ENCODE measurements at places on chromosomes 12 and 14.

DNA sequence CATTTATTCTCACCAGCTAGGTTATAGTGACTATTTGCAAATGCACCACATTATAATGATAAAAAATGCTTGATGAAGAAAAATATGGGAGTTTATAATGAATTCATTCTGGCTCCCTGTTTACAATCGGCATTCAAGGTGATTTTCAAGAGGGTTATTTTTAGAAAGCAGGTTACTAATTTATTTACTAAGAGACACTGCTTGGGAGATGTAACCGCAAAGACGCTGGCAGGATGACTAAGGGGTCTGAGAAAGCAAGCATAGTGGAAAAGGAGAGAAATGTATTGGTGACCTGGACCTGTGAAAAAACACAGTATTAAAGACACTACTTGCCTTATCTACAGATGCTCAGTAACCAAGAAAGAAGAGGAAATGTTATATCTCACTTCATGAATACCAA is 13.3 kb upstream of the PITPNM2 start:
- no peak for DNase-seq

DNA sequence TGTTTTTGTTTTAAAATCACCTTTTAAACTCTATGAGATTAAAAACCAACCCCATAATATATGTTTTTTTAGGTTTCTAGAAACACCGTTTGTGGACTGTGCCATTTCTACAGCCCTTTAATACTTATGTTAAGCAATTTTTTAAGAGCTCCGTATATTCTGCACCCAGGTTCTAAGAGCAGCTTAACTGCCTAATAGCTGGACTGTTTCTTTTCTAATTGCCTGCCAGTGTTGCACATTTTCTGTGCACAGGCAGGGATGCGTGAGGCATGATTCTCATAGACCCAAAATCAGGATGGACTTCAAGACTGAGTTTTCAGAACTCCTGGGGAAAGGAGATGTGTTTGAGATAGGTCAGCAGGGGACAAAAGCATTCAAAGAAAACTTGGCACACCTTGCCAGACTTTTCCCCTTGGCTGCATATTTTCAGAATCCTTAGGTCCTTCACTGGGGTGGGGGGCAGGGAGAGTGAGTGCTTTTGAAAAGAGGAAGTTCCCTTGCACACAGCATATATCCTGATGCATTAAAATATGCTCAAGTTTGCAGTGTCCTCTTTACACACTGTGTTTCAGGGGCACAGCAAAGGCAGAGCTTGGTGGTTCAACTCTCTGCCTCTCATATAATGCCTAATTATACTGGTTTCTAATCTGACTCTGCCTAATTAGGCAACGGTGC is 27.9 kb downstream of the TMEM30B start:
- no peak for DNase-seq

DNA sequence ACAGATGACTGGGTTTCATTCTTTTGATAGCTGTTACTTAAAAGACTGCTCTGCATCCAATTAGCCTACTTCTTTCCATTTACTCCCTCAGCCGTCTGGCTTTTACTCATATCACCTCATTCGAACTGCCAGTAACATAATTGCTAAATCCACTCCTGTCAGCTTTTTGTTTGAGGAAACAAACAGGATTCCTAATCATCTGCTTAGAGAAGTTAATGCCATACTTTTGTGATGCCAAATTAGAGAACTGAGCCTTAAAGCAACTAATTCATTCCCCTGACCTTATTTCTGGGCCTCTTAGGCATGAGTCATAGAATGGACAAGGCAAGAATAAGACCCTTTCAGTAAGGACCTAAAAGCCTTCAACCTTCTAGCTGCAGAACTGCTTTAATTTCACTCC is 2.9 kb downstream of the OXA1L start:
- no peak for DNase-seq

DNA sequence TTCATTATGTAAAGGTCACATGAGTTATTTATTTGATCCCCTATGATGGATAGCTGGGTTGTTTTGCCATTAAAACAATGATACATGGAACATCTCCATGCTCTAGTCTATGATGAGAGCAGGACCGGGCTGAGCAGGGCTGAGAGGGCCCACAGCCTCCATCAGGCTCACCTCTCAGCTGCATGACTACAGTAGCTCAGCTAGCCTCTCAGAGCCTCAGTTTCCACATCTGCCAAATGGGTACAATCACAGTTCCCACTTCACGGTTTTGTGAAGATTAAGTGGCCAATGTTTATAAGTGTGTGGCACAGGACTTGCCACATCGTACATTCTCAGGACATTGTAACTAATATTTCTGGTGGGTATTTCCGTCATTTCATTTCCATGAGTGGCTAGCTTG is 19.9 kb upstream of the MYL2 start:
- no peak for DNase-seq

DNA sequence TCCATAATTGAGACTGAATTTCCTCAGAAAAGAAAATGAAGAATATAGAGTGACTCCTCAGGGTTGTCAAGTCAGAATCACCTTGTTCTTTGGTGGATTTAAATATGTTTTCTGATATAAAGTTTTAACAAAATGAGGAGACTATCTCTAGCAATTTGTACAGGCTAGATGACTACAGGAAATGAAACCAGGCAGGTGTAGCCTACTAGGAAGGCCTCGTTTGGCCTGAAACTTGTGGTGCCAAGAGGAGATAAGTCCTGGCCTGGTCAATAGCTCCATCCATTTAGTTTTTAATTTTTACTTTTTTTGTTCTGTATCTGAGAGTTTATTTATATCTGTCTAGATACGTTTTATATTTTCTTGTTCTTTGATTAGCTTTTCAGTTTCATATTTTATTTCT is 41.5 kb downstream of the SNAPC1 start:
- no peak for DNase-seq

DNA sequence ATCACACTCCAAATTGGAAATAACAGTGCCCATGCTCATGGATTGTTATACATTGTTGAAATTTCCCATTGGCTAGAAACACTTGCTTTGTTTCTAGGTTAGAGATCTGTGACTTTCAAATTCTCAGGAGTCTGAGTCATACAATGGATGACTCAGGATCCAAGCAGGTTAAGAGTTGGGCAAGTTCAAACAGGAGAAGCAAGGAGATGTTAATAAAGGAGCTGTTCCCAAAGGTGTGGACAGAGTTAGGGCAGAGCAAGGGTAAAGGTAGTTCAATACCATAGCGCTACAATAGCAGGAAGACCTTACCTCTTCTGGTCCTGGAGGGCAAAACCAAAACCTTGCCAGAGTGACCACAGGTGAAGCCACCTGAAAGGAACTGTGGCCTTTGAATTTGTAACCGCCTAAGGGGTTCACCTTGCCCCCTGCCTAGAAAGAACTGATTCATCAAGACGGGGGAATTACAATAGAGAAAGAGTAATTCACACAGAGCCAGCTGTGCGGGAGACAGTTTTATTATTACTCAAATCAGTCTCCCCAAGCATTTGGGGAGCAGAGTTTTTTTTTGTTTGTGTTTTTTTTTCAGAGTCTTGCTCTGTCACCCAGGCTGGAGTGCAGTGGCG is 4.2 kb upstream of the AMN1 start:
- peak; percentile 95 for DNase-seq

- DNase-seq, result no peak
Observed at GRCh38 chr12:19800884-19801283, 361.6 kb downstream of the AEBP2 start.

DNA sequence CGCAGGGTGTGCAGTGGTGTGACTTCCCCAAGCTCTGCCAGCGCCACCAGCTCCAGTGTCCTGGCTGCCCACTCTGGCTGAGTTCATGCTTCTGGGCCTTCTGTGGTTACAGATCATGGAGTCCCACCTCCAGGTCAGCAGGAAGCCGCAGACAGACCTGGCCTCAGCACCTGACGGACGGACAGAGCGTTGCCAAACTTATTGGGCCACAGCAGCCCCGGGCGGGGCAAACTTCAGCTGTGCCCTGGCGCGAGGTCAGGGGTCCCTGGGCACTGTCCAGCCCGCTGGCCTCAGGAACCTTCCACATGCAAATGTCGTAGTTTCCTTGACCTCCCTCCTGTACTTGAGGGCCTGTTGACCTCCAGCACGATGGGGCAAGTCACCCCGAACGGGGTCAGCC is 11.2 kb downstream of the GPR132 start:
- DNase-seq, result no peak

DNA sequence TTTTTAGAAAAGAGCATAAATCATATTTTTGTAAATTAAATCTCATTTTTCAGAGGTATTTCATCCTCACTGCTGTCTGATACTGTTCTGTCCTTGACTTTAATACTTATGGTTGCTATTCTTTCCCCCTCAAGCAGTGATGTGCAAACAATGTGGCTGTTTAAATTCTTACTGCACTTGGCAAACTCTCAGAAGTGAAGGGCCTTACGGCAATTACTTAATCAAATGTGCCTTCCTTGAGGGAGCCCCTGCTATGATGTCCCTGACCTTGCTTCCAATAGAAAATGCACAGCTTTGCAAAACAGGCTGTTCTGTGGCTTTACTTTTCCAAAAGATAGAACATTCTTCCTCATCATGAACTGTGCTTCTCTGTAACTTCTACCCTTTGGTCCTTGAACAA is 35.2 kb downstream of the UBE3B start:
- no peak for DNase-seq

GRCh38 chr14:54300881-54301280 is 95.9 kb upstream of the CDKN3 start:
- DNase-seq, result no peak

DNA sequence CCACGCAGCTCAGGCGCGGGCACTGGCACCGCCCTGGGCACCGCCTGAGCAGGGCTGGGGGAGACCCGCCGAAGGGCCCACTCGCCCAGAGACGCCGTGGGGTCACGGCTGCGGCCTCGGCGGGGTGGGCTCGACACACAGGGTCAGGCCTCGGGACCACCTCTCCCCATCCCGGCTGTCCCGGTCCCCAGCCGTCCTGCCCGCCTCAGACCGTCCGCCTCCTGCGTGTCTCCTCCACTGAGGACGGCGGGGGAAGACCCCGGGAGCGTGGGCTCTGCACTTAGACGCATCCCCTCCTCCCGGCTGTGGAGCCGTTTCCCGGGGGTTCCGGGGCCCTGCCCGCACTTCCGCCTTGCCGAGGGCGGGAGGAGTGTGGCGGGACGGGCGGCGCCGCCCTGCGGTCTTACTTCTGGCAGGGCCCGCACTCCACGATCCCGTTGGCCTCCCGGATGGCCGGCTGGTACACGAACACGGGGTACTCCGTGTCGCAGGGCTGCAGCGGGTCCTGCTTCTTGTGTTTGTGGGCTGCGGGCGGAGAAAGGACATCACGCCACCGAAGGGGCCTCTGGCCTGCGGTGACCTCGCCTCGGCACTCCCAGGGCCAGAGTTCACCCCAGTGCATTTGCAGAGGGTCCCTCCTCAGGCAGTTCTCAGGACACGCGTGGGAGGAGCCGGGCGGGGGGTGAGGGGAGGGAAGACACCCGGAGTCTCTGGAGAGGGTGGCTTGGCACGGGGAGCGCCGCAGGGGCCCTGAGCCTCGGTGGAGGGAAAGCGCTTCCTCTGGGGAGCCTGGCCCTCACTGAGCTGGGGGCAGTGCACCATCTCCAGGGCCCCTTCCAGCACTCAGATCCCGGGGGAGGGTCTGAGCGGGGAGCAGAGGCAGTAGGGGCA is 23.1 kb upstream of the LRTM2 start:
- DNase-seq, result no peak

DNA sequence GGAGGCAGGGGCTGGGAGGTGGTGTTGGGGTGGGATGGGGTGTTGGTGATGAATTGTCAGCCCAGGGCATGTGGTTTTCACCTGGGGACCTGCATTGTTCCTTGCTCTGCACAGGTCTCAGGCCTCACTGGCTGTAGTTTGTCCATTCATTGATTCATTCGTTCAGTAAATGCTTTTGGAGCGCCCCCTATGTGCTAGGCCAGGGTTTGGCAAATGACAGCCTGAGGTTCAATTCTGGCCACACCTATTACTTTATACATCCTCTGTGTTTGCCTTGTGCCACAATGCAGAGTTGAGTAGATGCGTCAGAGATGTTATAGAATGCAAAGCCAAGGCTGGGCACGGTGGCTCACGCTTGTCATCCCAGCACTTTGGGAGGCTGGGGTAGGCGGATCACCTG is 4.7 kb downstream of the ADCK1 start:
- DNase-seq, result no peak

DNA sequence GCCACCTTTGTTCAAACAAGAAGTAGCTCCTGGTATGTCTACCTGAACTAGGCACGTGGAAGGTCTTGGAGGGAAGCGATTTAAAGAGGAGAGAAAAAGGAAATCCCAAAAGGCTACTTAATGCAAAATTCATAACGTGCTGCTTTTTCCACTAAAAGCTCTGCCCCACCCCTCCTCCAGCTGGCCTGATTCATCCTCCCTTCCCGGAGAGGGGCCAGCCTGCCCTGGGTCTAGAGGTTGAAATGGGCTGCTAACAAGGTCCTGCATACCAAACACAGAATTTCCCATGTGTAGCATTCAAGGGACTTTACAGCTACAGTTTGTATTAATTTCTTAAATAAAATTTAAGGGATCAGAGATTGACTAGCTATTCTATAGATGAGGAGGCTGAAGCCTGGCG is 83.2 kb downstream of the KNTC1 start:
- DNase-seq, result no peak

- DNase-seq, result no peak
Observed at GRCh38 chr12:76764856-76765255, 941 bp downstream of the ZDHHC17 start.

- peak; percentile 24 for DNase-seq
Observed at GRCh38 chr14:102138961-102139285, 774 bp upstream of the WDR20 start.

DNA sequence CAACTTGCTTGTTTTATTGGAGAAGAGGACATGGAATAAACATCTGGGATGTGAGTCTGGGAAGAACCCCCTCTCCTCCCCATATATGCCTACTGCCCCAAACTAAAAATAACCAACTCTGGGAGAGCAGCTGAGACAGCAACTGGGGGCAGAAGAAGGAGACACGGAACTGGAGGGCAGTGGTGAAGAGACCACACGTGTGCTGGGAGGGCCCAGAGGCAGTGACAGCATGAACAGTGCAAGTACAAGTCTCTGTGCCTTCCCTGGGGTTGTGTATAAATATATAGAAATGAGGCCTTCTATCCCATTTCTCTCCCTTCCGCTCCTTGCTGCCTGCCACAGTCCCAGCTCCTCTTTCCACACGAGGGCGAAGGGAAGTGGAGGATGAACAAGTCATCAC is 4.0 kb upstream of the KRT73 start:
- DNase-seq, result no peak

GRCh38 chr14:89377544-89377943 is 39.5 kb downstream of the FOXN3 start:
- DNase-seq, result no peak

DNA sequence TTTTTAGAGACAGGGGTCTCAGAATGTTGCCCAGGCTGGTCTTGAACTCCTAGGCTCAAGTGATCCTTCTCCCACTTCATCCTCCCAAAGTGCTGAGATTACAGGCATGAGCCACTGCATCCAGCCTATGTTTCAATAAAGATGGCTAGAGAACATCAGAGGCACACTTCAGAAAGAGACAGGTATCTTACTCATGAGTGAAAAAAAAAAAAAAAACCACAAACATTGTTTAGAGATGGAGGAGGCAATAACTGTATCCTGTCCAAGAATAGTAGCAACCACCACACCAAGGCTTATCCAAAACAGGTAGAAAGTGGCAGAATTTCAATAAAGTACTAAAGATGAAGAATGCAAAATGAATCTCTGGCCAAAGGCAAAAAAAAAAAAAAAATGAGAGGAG is 30.3 kb downstream of the EEA1 start:
- DNase-seq, result no peak

- DNase-seq, result no peak
Observed at GRCh38 chr12:126545411-126545810, 1480.2 kb downstream of the AACS start.

- DNase-seq, result no peak
Observed at GRCh38 chr14:81209167-81209836, 11.5 kb downstream of the GTF2A1 start.

- no peak for DNase-seq
Observed at GRCh38 chr14:24277606-24278321, 6.4 kb upstream of the RABGGTA start.

Data from trophoblast cell (in vitro differentiated cells and primary cell).